ENCODE measurements at places on chromosomes 12 and 14.
A peak's percentile ranks its signal among the peaks of the same experiment; 100 is the strongest.

DNA sequence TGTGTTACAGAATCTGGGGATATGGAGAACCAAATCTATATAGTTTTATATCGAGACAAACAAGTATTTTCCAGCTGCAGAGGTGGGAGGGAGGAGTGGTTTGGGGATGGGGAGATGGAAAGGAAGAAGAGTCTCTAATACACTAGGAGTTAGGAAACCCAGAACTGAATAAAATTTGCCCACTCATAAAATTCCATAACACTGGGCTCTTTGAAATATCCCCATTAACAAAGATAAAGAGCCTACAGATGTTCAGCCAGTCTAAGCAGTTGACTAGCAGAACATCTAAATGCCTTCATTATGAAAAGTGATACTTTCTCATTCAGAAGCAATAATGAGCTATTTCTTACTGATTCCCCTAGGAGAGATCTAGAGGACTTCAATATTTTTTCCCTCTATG is 151.7 kb upstream of the GZMB start:
- no peak for DNase-seq

DNA sequence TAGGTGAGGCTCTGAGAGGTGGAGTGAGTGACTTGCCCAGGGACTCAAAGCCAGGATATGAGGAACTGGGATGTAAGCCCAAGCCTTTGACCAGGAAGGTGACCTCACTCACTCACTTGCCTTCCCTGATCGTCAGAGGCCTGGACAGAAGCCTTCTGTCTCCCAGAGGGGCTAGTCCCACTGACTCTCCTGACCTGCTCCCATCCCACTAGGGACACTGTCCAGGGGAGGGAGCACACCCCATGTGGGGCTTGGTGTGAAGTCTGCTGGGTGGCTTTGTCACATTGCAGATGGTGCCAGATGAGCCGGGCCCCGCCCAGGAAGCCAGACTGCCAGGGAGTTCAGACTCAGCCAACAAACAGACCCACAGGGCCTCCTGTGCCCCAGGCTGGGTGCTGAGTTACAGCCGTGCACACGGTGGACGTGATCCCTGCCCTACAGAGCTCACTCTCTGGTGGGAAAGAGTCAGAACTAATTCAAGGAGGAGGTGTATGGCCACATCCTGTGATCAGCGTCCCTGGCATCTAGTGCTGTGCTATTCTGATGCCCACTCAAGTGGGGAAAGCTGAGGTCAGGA is 28.3 kb downstream of the MMAB start:
- DNase-seq, result peak; percentile 16

DNA sequence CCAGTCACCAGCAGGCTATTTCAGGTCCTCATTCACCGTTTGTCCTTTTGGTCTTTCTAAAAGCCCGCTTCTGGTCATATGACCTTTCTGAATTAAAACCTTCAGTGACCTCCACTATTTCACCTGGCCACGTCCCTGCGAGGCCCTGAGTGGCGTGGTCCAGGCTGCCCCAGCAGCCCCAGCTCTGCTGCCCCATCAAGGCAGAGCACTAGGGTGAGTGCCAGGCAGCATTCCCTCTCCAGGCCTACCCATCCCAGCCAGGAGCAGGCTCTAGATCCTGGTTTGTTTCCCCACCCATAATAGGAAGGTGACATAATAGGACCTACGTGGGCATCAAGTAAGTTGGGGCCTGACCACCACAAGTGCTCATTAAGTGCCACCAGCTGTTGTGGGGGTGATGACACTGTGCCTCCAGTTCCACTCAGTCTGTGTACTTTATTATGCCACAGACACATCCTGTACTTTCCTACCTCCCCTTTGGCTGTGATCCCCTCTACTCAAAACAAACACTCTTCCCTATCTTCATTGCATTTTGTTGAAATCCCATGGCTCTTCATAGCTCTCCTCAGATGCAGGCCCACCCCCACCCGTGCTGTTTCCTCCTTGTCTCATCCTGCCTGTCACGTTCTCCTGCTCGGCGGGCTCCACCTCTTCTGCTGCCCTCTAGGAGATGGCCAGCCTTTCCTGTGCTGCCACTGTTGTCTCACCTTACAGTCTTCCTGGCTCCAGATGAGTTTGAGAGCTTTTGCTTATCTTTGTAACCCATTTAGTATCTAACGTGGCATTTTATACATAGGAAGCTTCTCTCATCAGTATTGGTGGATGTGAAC is 21.4 kb downstream of the CKB start:
- no peak for DNase-seq

DNA sequence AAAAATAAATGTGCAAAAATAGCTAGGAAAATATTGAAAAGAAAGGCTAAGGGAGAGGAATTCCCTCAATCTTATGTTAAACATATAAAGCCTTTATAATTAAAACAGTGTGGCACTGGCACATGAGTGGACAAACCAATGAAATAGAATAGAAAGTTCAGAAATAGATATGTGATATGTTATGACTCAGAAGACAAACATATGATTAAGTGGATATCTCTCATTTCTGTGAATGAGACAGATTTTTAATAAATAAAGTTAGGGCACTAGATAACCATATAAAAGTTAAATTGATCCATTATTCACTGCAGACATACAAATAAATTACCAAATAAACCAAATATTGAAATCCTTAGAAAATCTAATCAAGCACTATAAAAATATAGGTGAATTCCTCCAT is 73.0 kb downstream of the ALG10B start:
- no peak for DNase-seq

DNA sequence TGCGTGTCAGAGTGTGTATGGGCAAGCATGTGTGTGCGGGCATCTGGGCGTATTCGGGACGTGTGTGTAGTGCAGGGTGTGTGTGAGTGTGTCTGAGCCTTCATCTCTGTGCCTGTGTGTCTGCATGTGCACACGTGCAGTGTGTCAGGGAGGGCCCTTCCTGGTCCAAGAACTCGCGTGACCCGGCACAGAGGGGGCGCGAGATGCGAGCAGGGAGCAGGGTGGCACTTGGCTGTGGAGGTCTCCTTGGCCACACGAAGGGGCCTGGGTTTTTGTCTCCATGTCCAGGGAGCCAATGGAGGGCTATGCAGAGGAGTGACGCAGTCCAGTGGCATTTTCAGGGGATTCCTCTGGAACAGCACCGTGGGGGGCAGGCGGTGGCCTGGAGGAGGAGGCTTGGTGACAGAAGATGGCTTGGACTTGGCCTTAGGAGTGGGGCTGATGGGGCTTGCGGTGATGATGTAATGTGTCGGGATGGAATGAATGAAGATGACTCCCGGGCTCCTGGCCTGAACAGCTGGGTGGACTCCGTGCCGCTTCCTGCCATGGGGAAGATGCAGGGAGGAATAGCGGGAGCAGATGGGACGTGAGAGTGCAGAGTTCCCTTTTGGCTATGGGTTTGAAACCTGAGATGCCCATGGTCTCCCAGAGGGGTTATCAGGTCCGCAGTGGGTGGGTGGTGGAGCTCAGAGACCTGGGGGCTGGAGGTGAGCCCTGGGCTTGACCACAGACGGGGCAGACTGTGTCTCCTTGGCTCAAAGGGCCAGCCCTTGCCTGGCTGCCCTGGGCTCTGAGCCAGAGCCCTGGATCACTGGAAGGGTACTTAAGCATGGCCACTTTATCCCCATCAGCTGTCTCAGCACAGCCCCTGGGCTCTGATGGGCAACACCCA is 208.3 kb downstream of the PHETA1 start:
- DNase-seq, result no peak

Measured in fibroblast of skin of scalp (primary cell).